ENCODE measurements at places on chromosomes 5 and 9. TPM values are rescaled to one million over a fixed set of nuclear protein-coding genes. Genes with fewer than 3 reads are reported as not detected.

Gene DDX4
- not detected for total RNA-seq

Gene OR13F1
- total RNA-seq, result not detected

Gene PHF19
- total RNA-seq, result 12.8 TPM

Gene GNG10
- total RNA-seq, result 31.8 TPM

Gene DEPDC1B
- total RNA-seq, result 7.6 TPM

Gene FAM221B
- not detected for total RNA-seq

Gene TMEM215
- total RNA-seq, result not detected

Gene PCDHA12
- 0.26 TPM for total RNA-seq

Gene GMCL2
- not detected for total RNA-seq

Gene ZFP62
- total RNA-seq, result 8.9 TPM

Gene PPP3R2
- not detected for total RNA-seq

Gene KIF27
- total RNA-seq, result 2.9 TPM

Gene COL27A1
- 34.0 TPM for total RNA-seq

Gene PLGRKT
- 13.4 TPM for total RNA-seq

Gene SNAPC3
- 27.0 TPM for total RNA-seq

Gene ACSL6
- total RNA-seq, result 1.1 TPM

Gene PCDHA9
- total RNA-seq, result not detected

Gene LRRC26
- 0.95 TPM for total RNA-seq

Gene QRFP
- total RNA-seq, result not detected

Gene KCNT1
- total RNA-seq, result 0.09 TPM

Gene ARL14EPL
- not detected for total RNA-seq
